ENCODE measurements at places on chromosomes 1 and 21.

GRCh38 chr1:59366346-59366745 lies 69.5 kb downstream of the FGGY start:
- DNase-seq: no peak

GRCh38 chr1:77540501-77541161 lies 141.8 kb downstream of the ZZZ3 start:
- no peak for DNase-seq

GRCh38 chr1:32341186-32341757 lies 5.2 kb upstream of the MARCKSL1 start:
- no peak for DNase-seq

DNA sequence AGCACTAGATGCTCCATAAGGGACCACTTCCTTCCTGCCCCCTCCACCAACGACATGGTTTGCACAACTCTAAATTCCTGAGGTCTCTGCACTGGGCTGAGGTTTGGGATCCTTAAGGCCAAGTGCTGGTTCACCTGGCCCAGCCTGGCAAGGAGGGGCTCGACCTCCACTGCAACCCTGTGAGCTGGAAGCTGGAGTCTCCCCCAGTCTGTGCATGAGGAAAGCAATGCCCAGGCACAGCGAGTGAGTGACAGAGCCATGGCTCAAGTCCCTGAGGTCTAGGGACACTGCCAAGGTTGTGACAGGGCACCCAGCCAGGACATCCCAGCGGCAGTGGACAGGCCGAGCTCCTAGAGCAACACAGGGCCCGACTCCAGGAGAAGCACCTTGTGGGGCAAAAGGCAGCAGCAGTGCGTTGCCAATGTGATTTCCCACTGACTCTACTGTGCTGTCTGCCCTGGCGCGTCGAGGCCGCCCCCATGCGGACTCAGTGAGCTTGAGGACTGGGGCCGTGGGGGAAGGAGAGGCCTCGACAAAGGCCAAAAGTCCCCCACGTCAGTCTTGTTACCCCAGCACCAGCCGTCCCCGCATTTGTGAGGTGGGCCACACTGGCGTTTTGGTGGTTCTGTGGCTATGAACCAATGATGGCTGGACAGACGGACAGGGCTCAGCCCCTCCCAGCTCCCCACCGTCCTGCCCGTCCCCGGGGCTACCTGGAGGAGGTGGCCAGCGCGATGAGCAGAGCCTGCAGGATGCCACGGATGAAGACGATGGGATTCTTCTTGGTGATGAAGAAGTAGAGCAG lies 30.0 kb downstream of the PODN start:
- DNase-seq: no peak

DNA sequence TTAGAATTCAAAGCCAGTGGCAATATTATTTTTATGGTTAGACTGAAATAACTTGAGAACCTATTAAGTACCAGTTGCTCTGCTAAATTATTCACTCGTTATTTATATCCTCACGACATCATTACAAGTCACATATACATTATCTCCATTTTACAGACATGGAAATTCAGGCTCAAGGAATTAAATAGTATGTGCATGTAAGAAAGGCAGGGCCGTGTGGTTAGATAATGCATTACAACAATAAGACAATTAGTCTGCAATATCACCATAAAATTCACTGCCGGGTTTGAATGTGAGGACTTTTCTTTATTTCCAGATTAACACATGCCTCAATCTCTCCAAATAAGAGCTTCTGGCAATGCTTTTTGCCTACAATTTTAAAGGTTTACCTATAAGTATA lies 523.4 kb downstream of the PTBP2 start:
- no peak for DNase-seq

- no peak for DNase-seq
Observed at GRCh38 chr1:211630236-211631081, 45.0 kb downstream of the NEK2 start.

- DNase-seq: no peak
Observed at GRCh38 chr1:228362141-228362883, 44.3 kb downstream of the TRIM11 start.

GRCh38 chr21:28624626-28625025 lies 368.1 kb downstream of the LTN1 start:
- no peak for DNase-seq

DNA sequence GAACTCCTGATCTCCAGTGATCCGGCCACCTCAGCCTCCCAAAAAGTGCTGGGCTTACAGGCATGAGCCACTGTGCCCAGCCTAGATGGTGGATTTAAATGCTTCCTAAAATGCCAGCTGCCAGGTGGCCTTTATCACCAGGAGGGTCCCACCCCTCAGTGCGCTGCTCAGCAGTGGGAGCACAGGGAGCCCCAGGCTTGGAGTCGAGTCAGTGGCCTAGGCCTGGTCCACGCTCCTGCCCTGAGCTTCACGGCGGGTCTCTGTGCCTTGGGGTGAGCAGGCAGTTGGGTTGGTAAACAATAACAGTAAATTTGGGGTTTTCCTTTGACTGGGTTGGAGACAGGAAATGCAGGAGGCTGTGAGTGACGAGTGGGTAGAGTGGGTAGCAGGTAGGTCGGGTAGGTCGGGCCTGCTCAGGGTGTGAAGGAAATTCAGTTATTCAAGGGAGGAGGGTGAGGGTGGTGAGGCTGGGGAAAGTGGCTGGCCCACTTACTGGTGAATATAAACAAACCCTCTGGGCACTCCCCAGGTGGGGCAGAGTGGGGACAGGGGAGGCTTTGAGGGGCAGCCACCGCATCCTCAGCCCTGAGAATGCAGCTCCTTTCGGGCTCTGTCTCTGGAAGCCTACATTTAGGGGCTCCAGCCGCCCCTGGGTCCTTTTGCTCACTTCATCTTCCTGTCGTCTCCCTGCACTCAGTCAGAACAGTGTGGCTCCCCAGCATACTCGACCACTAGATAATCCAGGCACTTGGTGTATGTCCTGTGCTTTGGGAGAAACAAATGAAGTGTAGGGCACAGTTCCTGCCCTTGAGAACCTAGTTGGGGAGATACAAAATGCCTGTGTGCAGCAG lies 33.5 kb upstream of the IL19 start:
- peak; percentile 50 for DNase-seq

- no peak for DNase-seq
Observed at GRCh38 chr1:45796381-45796780, 7.0 kb upstream of the MAST2 start.

GRCh38 chr1:10835822-10836421 lies 39.5 kb upstream of the CASZ1 start:
- no peak for DNase-seq

GRCh38 chr1:117363571-117364048 lies 3.6 kb upstream of the MAN1A2 start:
- no peak for DNase-seq

- DNase-seq: no peak
Observed at GRCh38 chr1:55632906-55633305, 417.7 kb upstream of the USP24 start.

DNA sequence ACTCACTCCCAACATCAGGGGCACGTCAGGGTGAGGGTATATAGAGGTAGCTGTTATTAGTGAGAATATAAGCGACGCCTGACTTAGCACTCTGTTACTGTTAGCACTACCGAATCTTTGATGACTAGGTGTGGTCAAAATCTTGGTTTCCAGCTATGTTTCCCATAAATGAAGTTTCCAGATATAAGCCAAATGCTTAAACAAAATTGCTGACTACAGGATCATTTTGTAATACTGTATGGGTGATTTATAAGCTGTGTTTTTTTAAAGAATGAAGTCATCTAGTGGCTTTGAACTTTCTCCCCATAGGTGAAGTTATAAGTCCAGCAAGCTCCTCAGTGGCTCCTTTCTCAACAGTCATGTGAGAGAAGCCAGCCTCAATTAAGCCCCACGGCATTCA lies 23.7 kb downstream of the KCNJ15 start:
- DNase-seq: no peak

- no peak for DNase-seq
Observed at GRCh38 chr1:59743324-59744091, 71.2 kb upstream of the HOOK1 start.

DNA sequence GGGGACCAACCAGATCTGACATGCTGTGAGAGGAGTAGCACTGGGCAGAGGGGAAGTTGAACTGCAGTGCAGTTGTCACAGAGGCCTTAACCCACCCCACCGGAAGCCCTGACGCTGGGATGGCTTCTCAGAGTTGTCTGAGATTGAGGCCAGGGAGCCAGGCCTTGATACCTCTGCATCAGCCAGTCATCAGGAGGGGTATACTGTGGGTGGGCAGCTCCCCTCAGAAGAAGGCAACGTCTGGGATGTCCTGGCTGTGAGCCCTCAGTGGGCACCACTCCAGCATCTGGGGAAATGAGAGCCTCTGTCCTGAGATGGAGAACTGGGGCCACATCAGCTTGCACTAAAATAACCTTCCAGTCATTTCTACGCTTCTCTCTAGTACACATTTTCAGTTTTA lies 47.9 kb upstream of the BCAR3 start:
- DNase-seq: no peak

- no peak for DNase-seq
Observed at GRCh38 chr1:198054510-198054909, 102.3 kb upstream of the NEK7 start.

GRCh38 chr21:35170244-35170643 lies 121.1 kb upstream of the RUNX1 start:
- DNase-seq: no peak

DNA sequence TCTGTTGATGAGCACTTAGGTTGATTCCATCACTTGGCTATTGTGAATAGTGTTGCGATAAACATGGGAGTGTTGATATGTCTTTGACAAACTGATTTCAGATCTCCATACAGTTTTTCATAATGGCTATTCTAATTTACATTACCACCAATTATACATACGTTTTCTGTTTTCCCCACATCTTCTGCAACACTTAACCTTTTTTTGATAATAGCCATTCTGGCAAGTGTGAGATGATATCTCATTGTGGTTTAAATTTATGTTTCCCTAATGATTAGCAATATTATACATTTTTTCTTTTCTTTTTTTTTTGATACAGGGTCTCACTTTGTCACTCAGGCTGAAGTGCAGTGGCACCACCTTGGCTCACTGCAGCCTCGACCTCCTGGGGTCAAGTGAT lies 17.0 kb downstream of the SNRPE start:
- DNase-seq: no peak
